NCI-H69 (cell line): ENCODE measurements at places on chromosomes 12 and 14.

- DNase-seq, result peak; percentile 86
Measured at GRCh38 chr14:104137297-104138097, 890 bp upstream of the KIF26A start.

DNA sequence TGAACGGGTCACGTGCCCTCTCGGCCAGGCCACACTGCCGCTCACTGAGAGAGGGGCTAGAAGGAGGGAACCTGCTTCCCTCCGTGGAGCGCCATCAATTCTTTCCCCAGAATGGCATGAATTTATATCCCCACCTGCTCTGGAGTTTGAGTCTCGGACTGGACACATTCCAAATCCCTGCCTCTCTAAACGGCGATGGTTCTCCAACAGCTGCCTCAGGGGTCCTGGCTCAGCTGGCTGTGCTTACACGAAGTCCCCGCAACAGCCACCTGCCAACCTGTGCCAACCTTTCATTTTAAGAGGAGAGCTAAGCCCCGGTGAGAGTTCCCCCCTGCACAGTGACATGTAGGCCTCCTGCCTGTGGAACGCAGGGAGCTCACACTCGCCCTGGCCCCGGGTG, 73.2 kb downstream of the RIMBP2 start:
- DNase-seq, result no peak

DNA sequence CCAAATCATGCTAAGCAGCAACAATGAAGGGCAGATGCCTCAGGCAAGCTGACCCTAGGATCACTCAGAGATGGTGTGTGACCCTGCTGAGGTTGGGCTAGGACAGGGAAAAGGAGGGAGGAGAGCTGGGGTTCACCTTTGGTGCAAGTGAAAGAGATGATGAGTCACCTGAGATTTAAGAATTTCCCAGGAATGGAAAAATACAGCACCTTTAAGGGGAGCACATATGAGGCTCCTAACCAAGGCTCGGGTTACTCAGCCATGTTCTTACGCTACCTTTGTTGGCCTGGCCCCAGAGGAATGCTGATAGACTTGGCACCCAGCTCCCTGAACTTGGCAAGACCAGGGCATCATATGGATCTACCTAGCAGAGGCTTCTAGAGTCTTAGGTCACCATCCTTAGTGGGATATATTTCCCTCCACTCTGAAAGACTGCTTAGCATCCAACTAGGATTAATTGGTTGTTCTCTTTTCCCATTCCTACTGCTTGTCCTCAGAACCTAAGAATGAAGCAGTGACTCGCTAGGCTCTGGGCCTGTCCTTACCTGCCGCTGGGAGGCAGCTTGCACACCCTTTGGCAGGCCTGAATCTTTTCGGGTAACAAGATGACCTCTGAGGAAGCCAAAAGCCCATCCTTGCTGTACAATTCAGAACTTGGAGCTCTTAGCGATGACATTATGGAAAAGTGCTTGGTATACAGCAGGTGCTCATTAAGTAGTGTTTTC, 4.0 kb upstream of the NAA25 start:
- peak; percentile 23 for DNase-seq

DNA sequence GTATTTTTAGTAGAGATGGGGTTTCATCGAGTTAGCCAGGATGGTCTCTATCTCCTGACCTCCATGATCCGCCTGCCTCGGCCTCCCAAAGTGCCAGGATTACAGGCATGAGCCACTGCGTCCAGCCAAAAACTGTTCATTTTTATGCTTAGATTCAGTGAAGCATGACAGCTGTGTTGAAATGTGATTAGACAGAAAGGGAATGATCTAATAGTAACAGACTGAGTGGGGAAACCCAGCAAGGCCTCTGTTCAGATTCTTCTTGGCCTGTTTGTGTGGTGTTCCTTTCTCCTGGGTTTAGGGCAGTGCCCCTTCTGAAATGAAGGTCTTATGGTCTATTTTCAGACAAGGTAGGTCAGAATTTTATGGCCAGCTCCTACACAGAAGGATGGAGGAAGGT, 11.8 kb upstream of the ABCD4 start:
- DNase-seq, result no peak

DNA sequence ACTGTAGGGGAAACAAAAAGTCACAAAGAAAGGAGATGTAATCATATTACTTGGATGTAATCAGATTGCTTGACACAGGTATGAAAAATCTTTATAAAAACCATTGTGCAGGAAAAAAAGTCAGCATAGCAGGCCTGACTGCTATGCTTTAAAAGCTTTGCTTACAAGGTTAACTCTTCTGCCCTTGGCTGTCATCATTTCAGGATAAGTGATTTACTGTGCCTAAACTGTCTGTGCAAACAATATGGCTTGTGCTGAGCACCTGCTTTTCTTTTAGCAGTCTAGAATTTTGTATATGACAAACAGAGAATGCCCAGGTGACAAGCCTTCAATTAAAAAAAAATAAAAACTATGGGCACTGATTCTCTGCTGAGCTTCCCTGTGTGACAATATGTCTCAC, 63.8 kb upstream of the PLEKHG7 start:
- peak; percentile 89 for DNase-seq

- no peak for DNase-seq
Measured at GRCh38 chr14:102170061-102170460, 30.4 kb downstream of the WDR20 start.

DNA sequence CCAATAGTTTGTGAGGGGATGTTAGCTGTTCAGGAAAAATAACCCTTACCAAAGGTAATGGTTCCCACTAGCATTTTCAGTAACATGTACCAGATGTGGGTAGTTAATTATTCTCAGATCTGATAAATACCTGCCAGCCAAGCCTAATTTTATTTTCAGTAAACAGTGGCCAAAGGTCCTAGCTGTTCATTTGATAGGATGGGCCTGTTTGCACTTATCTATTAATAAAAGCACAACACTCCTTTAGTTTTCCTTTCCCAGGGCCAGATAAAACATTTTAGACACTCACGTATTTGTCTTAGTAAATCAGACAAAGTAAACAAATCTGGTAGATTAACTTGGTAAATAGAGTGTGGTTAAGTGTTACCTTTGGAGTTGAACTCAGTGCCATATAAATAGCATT, 345.1 kb downstream of the RAD51B start:
- DNase-seq, result peak; percentile 80

DNA sequence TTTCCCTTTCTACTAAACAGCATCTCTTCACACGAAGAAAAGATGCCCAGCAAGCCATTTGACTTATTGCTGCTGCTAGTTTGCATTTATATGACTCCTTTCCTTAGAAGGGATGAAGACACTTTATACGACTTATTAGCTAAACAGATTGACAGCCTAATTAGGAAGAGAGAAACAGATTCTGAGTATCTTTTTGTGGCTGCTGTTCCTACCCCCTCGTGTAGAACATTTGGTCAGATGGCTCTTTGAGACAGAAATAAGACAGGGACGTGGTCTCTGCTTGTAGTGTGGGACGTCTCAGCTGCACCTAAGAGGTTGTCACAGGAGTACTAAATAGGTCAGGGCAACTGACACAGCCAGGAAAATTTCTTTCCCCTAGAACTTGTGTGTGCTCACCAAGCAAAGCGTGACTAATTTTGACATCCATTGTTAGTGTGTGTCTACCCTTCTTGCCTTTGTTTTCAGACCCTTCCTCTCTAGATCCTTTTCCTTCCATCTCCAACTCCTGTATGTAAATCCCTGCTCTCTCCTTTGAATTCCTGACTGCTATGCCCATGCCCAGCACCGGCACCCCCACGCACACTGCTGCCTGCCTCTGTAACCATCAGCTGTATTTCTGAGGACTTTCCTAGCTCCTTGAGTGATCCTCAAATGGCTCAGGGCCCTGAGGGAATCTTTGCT, 83.2 kb downstream of the DAD1 start:
- DNase-seq, result no peak

DNA sequence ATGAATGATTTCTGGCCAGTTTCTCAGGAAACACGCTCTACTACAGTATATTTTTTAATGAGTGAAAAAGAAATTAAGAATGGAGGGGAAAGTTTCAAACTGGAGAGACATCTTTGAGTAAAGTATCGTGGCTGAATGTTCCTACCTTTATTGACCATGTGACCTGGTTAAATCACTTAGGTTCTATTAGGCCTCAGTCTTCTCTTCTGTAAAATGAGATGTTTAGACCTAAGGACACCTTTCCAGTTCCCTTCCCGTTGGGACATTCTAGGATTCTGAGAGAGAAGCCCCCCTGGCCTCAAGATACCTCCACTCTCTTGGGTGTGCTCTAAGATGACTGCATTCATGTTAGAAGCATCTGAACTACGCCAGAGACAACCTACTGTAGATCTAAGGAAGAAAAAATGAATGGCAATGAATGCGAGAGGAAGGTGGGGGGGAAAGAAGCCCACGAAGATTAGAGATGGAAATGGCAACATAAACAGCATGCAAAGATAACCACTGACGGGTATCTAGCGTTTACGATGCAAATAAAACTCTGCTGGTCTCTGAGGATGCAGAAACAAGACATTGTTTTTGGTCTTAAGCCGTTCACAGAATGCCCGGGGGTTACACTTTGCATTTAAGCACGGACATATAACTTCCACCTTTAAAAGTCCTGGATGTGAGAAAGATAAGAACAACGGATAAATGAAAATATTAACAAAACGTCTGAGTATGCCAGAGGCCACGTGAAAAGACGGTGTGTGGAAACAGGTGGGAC, 599 bp upstream of the CPSF6 start:
- DNase-seq, result peak; percentile 38

DNA sequence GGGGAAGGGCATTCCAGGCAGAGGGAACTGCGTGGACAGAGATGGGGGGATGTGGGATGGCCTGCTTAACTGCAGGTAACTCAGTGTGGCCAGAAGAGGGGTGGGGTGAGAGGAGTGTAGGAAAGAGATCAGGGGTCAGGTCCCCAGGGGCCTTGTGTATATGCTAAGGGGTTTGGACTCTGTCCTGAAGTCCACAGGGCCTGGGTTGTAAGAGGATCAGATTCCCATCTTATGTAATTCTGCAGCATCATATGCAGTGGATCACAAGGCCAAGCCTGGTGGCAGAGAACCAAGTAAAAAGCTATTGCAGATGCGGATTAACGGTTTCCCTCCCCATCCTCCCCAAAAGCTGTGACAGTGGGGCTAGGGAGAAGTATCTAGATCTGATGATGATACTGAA, 8.7 kb downstream of the TCTN1 start:
- DNase-seq, result no peak

DNA sequence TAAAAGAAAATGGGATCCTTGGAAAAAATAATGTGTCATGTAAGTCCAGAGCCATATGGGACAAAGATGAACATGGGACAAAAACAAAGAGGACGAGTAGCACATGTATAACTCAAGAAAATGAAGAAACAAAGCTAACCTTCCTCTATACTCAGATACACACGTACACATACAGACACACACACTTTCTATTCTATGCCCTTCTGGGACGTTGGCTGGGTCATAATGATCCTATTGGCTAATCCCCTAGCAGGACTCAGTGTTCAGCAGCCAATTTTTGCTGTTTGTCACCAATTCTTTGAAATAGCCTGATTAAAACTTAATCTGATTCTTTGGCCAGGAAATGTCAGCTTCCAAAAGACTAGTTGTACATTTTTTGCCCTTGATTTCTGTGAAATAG, 189.4 kb upstream of the FOXG1 start:
- no peak for DNase-seq

DNA sequence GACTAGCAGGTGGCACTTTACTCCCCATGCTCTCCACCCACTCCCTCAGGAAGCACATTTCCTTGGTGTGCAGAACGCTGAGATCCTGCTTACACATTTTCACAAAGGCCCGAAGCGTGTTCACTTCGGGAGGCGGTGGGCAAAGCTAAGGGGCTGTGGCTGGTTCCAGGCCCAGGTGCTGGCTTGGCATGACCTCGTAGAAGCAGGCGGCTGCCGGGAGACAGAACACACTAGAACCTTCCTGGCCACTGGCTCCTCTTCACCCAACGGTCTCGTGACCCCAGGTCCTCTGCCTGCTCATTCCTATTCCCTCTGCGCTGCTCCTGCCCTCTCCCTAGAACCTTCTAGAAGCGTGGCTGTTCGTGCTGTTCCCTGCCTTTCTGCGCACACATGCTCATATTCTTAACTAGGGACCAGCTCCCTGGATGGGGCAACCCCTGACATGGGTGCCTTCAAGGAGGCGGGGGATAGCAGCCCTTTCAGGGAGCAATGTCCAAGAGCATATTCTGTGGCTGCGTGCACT, 43.3 kb downstream of the ATP23 start:
- DNase-seq, result no peak

GRCh38 chr12:57852200-57852599, 5.7 kb upstream of the CTDSP2 start:
- DNase-seq, result no peak

GRCh38 chr12:52519387-52519703, 849 bp downstream of the KRT5 start:
- no peak for DNase-seq

DNA sequence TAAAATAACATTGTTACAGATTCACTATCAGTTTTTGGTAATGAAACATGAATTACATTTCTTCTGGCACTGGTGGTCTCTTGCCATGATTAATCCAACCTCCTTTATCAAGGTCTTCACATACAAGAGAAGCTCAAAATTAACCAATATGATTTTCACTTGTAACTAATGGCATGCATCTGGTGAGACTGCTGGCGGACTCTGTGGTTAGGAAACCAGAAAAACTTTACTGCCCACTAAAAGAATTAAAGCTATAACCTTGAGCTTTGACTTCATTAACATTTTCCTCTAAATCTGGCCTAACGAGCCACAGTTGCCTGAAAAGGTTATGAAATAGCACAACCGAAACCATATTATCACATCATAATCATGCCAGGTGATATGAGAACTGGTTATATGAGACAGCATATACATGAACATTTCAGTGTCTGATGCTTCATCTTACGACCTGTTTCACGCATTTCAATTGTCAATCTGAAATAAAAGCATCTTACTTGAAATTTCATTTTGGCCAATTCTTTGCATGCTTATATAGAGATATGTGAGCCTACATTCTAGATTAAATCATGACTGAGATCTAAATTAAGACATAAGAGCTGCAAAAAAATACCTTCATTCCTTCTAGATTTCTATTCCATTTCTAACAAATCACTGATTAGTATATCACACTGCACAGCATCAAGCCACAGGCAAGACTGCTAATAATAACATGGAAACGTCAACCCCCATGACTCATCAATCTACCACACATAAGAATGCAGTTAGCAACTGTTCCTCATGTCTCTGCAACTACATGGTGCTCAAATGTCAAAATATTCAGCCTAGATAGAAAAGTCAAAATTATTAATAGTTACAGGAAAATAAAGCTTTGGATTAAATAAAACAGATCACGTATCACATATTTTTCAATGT, 89.3 kb downstream of the OSBPL8 start:
- DNase-seq, result no peak

- DNase-seq, result no peak
Measured at GRCh38 chr12:115511986-115512711, 765.3 kb downstream of the MED13L start.
